ENCODE measurements at places on chromosomes 16 and 17.

GRCh38 chr17:6290488-6291196, 144.3 kb downstream of the AIPL1 start:
- DNase-seq: no peak

DNA sequence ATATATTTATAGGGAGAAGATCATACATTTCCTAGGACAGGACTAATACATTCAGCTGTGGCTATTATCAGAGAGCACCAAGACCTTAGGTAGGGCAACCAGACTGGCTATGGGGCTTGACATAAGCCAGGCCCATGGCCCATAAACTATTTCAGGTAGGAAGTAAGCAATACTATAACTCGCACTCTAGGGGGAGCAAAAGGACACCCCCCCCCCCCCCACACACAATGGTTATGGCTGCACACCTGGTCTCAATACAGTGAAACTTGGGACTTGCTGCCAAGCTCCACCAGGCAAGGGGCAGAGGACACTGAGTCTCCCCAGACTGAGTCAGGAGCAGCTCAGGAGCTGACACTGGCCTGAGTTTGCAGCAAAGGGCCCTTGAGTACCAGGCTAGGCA, 348.9 kb upstream of the ASIC2 start:
- no peak for DNase-seq

- no peak for DNase-seq
Observed at GRCh38 chr17:79864147-79864546, 24.9 kb upstream of the CBX4 start.

GRCh38 chr16:80691111-80691741, 113.2 kb downstream of the CDYL2 start:
- no peak for DNase-seq

GRCh38 chr17:27463235-27463677, 7.0 kb downstream of the KSR1 start:
- DNase-seq: no peak
